Dorsolateral prefrontal cortex (tissue), 122 donors: ENCODE measurements at places on chromosomes 12 and 14.

DNA sequence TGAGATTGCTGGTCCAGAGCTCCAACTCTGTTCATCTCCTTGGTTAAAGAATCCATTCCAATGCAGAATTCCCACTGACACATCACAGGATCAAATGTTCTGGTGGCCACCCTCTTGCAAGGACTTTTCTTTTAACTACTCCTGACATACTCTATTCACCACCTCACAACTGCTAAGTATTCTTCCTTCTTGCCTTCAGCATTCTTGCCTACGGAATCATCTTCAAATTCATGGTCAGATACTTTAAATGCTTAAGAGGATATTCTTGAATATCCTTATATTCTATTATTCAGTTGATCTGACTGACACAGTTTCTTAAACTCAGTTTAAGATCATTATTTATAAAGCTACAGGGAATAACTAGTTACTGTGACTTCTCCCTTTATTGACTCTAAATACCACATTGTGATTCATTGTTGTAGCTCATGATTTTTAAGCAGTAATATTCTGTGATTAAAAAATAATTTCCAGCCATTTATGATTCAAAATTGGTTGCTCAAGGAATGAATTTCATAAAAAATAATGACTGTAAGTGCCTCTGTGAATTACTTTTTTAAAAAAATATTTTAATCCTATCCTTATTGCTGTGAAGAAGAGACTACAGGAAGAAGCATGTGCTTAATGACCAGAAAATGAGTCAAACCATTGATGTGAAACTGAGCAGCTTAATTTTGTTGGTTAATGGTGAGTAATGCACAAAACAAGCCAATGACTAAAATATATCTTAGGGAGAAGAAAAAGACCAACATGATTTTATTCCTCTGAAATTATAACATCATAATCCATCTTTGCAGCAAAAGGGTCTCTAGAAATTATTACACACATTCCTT lies 207.1 kb downstream of the PIK3C2G start:
- no peak for DNase-seq

DNA sequence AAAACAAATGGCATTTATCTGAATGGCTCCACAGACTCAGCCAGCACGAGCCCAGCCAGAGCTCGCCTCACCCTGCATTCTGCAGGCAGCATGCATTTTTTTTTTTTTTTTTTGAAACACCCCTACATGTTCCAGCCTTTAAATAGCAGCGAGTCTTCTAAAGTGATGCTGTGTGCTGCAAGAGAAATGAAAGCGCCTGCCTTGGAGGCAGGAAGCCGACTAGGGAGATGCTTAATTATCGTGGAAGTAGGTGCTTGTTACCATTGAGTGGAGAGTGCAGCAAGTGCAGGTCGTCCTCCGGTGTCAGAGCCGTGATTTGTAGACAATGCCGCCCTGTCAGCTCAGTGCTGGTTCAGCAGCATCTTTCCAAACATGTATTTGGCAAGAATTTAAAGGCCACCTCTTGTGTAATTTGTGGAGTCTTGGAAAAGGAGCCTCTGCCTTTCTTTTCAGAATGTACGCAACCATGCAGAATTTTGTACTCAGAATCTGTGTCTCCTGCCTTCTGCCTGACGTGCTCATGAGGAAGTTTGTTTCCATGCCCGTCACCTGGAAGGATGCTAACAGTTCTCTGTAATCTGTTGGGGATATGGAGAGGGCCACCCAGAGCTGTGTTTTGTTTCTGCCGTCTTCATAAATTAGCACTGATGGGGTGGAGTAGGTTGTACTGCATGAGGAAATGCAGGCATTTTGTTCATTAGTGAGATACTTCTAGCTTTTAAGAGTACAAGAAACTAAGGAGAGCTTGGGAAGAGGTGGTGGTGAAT lies 345.9 kb upstream of the RGS6 start:
- DNase-seq: peak; percentile 50

DNA sequence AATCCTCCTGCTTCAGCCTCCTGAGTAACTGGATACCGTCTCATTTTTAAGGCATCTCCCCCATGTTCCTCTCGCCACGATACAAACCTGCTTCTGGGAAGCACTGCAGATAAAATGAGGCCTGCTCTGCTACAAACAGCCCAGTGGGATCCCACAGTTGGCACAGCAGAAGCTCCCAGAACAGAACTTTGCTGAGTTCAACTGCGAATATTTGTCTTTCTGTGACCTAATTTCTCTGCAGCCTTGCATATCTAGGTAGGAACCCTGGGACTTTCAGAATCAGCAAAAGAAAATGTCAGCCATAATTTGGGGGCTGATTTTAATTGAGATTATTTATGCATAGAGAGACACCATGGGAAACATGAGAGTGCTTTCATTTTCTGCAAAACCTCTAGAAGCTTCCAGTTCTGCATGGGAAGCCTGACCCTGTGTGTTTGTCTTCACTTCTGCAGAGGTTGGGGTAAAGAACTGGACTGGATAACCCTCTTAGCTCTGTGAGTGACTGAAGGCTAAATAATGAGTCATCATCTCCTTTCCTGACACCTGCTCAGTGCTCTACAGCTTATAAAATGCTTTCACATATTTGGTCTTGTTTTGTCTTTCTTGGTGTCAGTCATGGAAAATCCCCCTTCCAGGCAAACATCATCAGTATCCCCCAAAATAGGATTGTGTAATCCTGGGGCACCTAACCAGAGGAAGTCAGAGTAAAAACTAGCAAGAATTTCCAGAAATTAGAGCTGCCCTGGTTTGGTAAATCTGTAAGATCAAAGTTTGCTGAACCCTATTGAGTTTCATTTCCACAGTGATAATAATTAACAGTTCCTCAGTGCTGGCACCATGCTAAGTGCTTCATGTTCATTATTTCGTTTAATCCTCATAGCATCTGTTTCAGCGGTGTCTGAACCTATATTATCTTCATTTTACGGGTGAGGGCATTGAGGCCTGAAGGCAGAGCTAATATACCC lies 185.8 kb downstream of the SLC15A4 start:
- no peak for DNase-seq

DNA sequence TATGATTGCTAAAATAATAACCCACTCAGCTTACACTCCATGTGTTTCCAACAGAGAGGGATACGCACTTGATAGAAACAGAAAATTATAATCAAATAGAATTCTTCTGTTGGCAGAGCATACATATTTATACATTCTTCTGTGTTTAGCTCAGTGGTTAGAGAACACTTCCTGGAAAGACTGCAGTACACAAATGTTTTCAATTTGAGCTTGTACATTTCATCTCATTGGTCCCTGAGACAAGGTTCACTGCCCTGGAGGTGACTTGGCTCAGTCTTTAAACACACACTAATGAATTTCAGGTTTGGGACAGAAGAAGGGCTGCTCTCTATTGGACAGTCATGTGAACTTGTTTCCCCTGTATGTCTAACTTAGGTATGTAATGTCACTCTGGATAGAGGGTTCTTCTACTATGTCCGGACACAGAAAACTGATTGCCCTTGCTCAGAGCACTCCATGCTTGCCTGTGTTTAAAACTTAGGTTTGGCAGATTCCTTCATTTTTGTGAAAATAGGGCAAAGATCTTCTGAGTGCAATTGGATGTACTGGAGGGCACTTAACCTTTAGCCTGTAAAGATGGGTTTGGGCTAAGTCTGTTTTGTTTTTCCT lies 22.9 kb downstream of the PROX2 start:
- DNase-seq: no peak

- no peak for DNase-seq
These were observed 1.4 kb downstream of the SUSD6 start for GRCh38 chr14:69612783-69613130.

DNA sequence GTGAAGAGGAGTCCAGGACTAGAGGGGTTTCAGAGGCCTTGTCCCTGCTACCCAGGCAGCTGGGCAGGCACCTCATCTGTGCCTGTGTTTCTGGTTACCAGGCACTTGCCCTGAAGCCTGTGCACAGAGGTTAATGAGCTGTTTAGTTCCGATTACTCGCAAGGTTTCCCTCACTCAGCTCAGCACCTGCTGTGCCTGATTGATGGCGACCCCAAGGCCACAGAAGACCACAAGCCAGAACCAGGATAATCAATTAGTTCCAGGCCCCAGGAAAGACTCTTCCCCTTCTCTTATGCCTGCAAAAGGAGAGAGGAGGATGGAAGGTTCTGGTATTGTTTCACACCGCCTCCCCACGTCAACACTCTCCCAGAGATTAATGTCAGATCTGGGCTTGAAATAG lies 88.8 kb upstream of the NOS1 start:
- no peak for DNase-seq

DNA sequence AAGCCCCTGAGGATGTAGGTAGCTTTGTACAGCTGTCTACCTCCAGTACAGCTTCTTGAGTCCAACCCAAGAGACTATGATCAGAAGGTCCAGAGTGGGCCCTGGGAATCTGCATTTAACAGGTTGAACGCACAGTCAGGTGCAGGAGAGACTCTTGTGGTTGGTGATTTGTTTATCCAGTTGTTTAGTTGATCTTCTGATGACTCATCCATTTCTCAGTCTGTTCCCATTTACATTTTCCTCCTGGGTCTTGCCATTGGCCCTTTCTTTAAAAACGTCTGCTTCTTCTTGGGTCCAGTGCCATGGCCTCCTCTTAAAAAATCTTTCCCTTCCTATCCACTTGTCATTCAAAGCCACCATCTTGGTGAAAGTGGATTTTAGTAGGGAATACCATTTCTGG lies 734.2 kb downstream of the MED13L start:
- DNase-seq: no peak

- no peak for DNase-seq
These were observed 226.4 kb downstream of the ANO2 start for GRCh38 chr12:5718680-5719079.

DNA sequence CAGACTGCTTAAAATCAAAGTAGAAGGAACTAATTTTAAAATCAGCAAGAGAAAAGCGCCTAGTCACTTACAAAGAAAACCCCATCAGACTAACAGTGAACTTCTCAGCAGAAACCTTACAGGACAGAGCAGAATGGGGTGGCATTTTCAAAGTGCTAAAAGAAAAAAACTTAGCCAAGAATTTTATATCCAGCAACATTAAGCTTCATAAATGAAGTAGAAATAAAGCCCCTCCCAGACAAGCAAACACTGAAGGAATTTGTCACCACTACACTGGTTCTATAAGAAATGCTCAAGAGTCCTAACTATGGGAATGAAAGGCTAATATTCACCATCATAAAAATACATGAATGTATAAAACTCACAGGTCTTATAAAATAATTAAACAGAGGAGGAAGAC lies 6.4 kb upstream of the ZNF268 start:
- no peak for DNase-seq

GRCh38 chr12:83389237-83389996 lies 702.7 kb downstream of the TMTC2 start:
- DNase-seq: peak; percentile 6

DNA sequence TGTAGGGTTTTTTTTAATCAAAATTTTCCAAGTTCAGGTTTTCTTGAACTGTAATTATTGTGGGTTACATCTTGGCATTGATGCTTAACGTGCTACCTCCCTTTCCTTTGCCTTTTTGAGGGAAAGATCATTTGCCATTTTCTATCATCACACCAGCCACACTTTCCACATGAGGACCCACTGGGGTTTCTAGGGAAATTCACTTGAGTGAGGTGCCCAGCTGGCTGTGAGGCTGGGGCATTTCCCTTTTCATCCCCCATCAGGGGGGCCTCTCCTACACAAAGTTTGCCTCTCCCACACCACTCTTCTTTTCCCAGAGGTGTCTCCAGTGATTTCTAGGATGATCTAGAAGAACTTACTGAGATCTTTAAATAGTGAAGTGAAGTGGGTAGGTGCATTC lies 335.7 kb downstream of the BMP4 start:
- no peak for DNase-seq

- DNase-seq: no peak
These were observed at the start of gene KRT7 for GRCh38 chr12:52232674-52233461. TSS of gene KRT7 (plus strand) at chr12:52233243. CDS start at chr12:52233297, 54 bp downstream.

GRCh38 chr14:50380455-50380854 lies 16.2 kb downstream of the CDKL1 start:
- DNase-seq: no peak

GRCh38 chr14:74392616-74393570 lies 33.1 kb downstream of the SYNDIG1L start:
- DNase-seq: no peak

DNA sequence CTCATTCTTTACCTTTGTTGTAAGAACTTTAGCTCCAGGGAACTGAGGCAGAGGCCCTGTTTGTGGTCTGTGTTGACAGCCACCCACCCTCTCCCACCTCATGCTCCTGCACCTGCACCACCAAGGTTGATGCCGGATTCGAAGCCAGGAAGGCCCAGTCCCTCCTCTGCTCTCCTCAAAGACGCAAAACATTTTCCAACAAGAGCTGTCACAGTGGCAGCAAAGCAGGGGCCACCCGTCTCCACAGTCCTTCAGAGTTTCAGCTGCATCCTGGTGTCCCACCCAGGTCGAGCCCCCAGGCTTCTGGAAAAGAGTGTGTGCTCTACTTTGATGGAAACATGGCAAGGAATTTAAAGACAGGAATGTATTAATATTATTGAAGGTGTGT lies 37.4 kb downstream of the MMAB start:
- DNase-seq: no peak

DNA sequence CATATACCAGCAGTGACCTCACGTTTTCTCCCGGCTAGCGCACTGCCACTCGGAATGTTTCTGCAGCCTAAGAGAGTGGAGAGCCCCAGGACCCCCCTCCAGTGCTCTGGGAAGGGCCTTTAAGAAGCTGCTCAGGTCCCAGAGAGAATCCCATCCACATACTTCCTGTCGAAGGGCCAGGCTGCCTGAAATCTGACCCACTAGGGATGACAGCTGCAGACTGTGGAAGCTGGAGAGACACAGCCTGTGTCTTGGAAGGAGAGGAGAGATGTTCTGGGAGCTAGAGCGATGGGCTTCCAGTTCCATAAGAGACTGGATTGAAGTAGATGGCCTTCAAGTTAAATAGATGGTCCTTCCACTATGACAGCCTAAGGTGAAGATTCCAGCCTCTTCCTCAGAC lies 54.4 kb downstream of the IQSEC3 start:
- DNase-seq: no peak

DNA sequence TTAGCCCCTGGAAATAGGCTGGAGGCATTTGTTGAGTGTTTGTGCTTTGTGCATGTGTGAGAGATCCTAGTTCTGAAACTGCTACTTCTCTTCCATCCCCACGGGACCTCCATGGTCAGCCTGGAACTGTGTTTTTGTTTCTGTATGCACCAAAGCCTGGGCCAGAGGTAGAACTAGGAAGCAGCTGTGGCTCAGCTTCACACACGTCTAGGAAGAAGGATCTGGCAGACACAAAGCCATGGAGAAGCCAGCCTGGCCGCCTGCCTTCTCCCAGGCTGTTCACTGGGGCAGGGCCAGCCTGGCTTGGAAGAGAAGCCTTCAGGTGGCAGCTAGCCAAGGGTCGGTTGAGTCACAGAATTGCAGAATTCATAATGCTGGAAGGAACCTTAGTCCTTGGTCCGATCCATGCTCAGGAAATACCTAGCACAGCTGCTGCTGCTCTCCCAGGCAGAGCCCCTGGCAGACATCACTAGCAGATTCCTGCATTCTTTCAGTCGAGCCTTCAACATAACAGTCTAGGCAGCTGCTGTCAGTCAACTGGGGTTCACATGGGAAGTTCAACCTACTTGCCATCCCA lies 27.0 kb downstream of the RIN3 start:
- DNase-seq: no peak

DNA sequence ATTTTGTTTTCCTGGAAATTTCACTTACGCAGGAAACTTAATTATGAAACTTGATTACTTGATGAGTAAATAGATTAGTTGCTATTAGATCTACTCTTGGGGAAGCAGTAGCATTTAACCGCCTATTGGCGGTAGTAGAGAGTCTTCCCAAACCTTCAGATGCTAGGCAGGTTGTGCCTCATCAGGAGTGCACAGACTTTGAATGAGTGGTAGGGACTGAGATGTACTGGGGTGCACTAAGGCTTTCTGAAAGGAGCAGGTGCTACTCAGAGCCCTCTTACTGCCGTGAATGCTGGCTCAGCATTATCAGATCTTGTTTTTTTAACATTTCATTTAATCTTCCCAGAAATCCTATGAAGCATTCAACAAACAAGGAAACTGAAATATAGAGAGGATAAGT lies 7.7 kb downstream of the GATC start:
- no peak for DNase-seq
